Stimulated activated naive CD4-positive, alpha-beta T cell (primary cell): ENCODE measurements at places on chromosomes 5 and 9.

DNA sequence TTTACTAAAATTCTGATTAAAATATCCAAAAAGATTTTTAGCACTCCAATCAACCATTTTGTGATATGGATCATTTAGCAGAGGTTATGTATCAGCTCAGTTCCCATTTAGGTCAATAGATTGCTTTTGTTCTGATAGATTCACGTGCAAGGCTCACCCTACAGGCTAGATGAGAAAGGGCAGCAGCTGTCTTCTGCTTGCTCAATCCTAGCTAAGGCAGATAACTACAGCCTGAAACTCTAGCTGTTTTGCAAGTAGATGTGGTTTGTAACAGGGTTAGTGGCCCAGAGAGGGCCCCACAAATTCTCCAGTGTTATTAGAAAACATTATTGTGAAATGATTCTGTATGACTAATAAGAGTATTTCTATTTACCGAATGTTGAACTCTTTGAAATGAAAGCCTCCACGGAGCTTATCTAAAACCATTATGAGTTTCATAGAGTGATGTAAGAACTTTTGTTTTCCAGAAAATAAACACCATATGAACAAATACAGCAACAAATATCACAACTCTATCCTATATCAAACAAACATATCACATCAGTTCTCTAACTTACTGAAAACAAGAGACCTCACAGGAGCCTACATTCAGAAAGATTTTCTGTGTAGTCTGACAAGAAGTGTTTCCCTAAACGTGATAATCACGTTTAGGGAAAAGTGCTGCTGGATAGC, 841.9 kb upstream of the ACO1 start:
- no peak for DNase-seq

DNA sequence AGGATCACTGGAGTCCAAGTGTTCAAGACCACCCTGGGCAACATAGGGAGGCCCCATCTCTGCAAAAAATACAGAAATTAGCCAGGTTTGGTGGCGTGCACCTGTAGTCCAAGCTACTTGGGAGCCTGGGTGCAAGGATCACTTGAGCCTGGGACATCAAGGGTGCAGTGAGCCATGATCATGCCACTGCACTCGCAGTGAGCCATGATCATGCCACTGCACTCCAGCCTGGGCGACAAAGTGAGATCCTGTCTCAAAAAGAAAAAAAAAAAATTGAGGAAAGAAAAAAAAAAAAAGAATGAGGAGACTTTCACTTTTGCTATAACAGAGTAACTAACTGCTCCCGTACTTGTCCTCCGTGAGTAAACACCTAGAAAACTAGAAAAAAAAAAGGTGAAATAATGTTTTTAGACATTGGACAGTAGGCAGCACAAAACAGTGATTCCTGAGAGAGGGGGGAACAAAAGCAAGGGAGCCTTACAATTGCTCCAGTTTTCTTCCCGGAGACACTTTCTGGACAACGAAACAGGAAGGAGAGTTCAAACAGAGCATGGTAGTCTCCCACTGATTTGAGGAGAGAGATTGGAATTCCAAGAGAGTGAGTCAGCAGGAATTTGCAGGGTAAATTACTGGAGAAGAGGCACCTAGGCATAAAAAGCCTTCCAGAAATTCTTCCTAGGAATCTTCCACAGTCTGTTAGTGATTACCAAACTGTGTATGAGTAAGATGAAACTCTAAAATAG, 6.9 kb upstream of the ZBTB5 start:
- DNase-seq = no peak

DNA sequence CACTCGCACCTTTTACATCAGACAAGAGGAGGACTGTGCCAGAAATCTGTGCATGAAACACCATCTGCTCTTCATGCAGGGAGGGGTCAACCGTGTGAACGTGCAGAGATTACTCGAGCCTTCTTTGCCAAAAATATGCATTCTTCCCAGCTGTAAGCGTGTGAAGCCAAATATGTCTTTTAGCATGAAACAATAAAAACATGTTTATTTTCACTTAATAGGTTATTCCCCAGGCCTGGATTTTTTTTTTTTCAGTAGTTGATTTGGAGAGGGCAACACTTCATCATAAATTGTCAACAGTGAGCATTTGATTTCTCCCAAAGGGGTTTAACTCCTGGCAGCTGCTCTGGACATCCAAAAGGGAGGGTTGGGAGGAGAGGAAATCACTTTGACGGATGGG, 23.8 kb downstream of the PLAC8L1 start:
- DNase-seq = no peak

GRCh38 chr9:13690595-13690994, 411.1 kb upstream of the MPDZ start:
- no peak for DNase-seq

GRCh38 chr5:105812304-105812703, 1858.4 kb downstream of the EFNA5 start:
- DNase-seq = no peak

DNA sequence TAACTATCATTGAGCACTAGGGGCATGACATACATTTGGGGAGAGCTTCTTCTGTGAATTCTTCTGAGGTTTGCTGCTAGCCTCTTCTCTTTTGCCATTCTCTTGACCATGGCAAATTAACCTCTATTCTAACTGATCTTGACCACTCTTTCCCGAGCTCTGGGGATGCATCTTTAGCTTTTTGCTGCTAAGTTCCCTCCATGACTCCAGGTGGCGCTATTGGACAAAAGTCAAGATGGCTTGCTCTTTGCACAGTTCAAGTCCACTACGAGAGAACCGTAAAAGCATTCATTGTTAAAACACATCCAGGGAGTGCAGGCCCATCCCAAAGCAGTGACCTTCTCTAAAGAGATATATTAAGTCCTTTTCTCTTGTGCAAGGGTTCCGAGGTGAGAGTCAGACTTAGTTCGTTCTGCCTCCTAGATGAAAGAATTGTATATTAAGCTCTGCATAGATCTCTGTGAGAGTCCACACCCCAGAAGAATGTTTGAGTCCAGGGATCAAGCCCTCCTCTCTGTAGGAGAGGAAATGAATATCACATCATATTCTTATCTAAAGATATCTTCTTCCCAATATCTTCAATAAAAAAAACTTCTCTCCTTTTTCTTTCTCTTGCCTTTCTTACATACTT, 1152.9 kb upstream of the CDH6 start:
- no peak for DNase-seq

DNA sequence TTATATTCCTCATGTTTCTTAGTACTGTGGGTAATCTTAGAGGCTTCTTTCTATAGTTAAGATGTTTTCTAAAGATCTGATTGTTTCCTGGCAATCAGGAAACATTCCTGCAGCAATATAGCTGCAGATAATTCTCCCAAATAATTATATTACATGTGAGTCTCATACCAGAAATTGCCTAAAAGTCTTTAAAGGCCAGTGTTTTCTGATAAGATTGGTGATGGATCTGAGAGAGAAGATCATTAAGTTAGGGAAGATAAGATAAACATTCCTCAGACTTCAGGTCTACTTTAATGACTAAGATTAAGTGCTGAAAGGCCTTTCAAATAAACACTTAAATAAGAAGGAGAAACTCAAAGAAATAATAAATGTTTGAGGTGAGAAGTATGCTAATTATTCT, 107.7 kb upstream of the DAB2 start:
- DNase-seq = no peak

GRCh38 chr5:75601567-75601966, 9.7 kb upstream of the ANKDD1B start:
- DNase-seq = no peak

DNA sequence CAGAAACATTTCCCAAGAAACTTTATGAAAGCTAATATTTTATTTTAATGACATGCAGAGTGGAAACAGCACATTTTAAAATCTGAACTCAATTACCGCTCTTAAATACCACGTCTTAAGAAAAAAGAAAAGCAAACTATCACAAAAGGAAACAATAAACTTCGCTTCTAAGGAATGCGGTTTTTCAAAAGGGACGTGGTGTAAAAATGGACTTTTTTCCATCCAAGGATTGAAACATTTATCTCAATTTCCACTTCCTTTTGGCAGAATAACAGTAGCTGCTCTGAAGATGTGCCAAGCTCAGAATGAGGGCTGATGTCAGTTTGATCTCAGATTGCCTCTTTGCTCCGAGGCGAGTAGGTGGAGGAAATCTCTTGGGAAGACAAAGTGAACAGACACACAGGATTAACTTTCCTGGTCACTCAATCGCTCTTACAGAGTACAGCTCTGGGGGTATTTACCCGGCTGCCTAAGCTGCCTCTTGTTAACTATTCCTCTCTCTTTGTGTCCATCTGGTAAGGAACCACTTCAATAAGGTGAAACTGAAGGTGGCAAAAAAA, 158.5 kb downstream of the TRPM6 start:
- DNase-seq = no peak

GRCh38 chr5:58074222-58074621, 385.7 kb downstream of the PLK2 start:
- DNase-seq = no peak

DNA sequence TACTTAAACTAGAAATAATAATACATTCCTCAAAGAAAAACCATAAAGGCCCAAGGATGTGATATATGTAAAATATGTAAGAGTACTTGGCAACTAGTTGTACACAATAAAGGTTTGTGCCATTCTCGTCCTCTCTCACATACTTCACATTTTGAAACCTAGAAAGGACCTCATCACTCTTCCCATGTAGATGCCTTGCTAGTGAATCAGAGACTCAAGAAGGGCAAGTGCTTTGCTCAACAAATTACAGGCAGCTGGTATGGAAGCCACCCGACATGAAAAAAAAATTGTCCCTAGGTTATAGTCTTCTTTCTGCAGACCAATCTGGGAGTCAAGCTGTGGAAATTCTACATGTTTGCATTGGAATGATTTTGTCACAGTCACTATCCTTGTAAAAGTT, 31.7 kb downstream of the ADRB2 start:
- DNase-seq = no peak

DNA sequence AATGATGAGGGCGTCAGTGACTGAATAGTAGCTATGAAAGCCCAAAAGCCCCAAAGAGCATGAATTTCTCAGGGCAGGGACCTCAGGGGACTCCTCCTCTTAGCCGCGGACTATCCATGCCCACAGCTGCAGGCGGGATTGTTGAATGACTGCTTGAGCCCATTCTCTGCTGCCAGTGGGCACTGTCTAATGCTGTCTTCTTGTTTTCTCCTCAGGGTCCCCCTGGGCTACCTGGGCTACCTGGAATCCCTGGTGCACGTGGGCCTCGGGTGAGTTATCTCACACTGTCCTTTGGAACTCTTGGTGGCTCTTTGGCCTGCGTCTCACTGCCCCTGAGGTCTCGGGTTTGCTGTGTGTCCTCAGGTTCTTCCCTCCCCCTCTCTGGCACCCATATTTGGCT, 22.7 kb downstream of the COL27A1 start:
- DNase-seq = no peak

DNA sequence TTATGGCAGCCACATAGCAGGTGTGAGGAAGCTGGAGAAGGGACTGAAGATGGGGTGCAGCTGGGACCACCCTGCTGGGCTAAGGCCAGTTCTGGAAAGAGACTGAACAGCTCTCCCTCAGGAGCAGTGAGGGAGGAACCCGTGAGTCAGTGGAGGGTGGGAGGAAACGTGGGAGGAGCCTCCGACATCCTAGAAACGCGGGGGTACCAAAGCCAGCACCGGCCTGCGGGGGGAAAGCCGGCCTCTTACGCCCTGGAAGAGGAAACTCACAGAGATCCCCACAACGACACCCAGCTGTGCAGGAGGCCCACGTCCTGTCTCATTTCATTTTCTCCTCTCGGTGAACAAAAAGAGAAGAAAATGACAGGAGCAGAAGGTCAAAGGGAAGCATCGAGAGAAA, 185.8 kb upstream of the IRX4 start:
- no peak for DNase-seq

DNA sequence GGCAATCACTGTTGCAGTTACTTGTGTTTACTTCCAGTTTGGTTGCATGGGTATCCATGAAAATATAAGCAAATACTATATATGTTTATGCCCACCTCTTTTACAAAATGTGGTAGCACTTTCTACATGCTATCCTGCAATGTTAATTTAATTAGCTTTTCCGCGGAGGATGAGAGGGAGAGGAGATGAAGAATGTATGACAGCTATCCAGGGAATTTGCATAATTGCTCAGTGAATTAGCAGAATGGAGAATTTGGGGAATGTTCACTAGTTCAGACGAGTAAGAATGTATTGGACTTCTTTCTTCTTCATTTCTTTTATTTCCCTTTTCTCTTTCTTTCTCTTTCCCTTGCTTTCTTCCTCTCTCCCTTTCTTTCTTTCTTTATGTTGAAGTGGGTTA, 140.7 kb upstream of the SLC28A3 start:
- no peak for DNase-seq

DNA sequence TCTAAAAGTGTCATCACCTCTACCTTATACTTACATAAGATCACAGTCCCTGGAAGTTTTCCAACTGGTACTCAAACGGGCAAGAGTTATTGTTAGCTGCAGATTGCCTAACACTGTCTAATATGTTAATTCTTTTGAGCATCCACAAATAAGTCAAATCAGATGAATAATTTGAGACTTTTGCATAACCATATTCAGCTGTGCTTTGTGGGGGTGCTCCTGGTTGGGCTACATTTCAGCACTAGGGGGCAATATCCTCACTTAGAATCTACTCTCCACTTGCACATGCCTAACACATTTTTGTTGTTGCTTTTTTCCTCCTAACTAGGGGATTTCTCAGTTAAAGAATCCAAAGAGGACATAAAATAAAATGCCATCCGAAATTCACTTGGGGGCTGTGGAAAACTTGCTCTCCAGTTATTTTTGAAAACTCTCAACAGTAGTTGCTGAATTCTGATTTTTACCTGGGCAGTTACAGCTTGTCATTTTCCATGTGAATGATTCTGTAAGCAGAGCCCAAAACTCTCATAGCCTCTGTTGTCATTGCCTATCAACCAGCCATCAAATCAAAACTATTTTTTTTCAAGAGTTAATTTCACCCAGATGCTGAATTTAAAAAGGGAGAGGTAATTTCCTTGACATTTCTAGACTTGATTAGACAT, 71.5 kb downstream of the TRIM36 start:
- DNase-seq = peak; percentile 1

DNA sequence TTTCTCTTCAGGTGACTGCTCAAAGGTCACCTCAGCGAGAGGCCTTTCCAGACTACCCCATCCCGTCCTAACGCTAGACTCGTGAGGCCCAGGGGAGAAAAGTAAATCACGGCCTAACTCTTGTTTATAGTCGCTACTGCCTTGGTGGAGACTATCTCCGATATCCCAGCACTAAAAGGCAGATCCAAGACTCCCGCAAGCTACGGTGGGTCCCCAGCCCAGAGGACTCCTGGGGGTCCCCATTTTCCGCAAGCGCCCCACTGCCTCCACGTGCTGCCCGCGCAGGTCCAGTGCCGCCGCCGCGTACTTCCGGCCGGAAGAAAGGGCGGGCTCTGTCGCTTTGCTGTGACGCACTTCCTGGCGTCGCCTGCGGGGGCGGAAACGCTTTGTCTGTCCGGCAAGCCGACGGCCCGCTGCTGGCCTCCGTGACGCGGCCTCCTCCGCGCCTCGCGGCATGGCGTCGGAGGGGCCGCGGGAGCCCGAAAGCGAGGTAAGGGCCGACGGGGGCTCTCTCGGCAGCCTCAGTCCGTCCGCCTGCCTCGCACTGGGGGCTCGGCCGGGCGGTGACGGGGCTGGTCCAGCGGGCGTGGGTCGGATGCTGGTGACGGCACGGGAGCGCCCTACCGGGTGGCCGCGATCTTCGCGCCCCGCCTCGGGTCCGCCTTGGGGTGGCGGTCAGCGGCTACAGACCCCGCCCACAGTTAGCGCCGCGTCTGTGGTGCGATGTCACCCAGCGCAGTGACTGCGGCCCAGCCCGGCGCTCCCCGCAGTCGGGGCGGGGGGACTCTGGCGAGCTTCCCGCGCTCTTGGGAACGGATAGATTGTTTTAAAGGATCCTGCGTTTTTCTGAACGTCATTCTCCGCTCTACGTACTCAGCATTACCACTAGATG, at the start of gene SECISBP2:
Gene SECISBP2 (plus strand): TSS at position 378 of the 892 bp plus-strand sequence. CDS start 77 bp downstream, at position 455.
- DNase-seq = peak; percentile 86

GRCh38 chr5:144036476-144036875, 134.0 kb downstream of the YIPF5 start:
- no peak for DNase-seq
